Stimulated activated CD4-positive, alpha-beta T cell treated with anti-CD3 and anti-CD28 coated beads, Interleukin-15, amount 100 ng/mL, for 1 hour (primary cell): ENCODE measurements at places on chromosomes 1 and 21.
A peak's percentile ranks its signal among the peaks of the same experiment; 100 is the strongest.

DNA sequence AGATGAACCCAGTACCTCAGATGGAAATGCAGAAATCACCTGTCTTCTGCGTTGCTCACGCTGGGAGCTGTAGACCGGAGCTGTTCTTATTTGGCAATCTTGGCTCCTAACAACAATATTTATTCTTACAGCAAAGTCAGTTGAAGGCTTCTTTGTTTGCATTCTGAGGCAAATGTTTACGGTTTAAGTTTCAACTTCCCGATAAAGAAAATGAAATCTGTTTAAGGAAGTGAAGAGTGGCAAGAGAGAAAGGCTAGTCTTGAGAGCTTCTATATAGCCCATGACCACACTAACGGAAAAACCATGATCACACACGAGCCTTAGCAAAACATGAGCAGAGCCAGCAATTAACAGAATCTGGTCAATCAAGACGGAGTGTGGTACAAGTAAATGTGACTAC lies 122.6 kb upstream of the ZNHIT6 start:
- no peak for DNase-seq

DNA sequence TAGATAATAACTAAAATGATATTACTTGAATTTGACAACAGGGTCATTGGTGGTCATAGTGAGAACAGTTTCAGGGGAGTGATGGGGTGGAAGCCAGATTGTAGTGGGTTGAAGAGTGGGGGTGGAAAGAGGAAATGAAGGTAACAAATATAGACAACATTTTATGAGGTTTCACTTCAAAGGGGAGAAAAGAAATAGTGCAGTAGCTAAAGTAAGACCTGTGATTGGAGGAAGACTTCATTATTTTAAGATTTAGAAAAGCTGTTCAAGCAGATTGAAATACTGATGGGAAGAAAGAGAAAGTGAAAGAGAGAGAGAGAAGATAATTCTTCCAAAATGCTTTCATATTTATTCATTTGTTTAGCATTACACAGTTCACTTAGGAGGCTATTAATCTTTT lies 52.0 kb upstream of the KCNA3 start:
- DNase-seq, result no peak

- DNase-seq, result no peak
Observed at GRCh38 chr1:58924821-58925220, 141.0 kb upstream of the JUN start.

- DNase-seq, result no peak
Observed at GRCh38 chr1:3777078-3777547, 4.6 kb downstream of the SMIM1 start.

DNA sequence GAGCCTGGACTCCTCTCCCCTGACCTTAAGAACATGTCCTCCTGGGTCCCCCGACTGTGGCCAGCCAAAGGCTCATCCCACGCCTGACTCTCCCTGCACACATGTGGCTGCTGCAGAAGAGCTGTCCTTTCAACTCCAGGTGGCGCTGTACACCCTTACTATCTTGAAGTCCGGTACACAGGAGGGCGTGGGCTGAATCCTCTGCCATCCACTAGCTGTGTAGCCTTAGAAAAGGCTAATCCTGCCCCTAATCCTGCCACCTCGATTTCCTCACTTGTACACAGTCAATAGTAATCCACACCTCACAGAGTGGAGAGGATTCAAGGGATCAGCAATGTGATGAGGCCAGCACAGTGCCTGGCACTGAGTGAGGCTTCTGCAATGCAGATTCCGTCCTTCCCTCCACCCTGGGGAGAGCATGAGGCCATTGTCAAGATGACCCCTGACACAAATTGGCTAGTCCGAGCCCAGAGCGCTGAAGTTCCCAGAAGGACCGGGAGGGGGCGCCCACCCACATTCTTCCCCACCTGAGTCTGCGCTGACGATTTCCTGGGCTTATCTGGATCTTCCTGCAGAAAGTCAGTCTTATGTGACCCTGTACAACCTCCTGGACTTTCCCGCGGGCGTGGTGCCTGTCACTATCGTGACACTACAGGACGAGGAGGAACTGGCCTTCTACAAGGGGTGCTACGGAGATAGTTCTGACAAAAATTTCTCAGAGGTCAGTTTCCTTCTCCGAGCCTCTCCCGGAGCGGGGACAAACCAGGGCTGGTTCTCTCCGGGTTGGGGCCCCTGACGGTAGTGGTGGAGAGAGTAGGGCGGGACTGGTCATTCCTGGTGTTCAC lies 47.1 kb upstream of the DMBX1 start:
- DNase-seq, result peak; percentile 50

DNA sequence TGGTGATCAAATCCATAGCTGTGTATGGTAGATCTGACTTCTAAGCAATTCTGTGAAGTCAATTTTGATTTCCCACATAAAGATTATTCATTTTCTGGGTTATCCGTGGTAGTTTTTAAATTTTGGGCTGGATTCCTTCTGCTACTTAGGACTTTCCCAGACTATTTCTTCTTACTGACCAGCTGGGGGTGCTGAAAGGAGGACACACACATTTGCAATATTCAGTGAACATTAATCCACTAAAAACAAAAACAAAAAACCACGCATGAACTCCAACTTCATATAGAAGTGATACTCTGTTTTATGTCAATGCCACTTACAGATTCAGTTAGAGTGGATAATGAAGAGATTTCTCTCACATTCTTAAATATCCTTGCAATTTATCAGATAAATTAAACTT lies 105.4 kb downstream of the KCTD3 start:
- no peak for DNase-seq
